Right lobe of liver (tissue), 6 donors: ENCODE measurements at places on chromosomes 16 and 17. TPM values are rescaled to one million over a fixed set of nuclear protein-coding genes. Genes with fewer than 3 reads are reported as not detected.

GRCh38 chr17:13273806-13274205 is 256.0 kb upstream of the ELAC2 start:
- no peaks in the 10 kb centered on the region for H3K36me3 ChIP-seq
- H3K27ac ChIP-seq = no peak overlapping the region
- no peaks in the 10 kb centered on the region for H3K27me3 ChIP-seq
- no peak for DNase-seq

- H3K4me3 ChIP-seq = no peak overlapping the region
- H3K36me3 ChIP-seq = no peaks in the 10 kb centered on the region
- H3K27ac ChIP-seq = no peak overlapping the region
Observed at GRCh38 chr17:70251706-70252105, 82.4 kb downstream of the KCNJ2 start.

DNA sequence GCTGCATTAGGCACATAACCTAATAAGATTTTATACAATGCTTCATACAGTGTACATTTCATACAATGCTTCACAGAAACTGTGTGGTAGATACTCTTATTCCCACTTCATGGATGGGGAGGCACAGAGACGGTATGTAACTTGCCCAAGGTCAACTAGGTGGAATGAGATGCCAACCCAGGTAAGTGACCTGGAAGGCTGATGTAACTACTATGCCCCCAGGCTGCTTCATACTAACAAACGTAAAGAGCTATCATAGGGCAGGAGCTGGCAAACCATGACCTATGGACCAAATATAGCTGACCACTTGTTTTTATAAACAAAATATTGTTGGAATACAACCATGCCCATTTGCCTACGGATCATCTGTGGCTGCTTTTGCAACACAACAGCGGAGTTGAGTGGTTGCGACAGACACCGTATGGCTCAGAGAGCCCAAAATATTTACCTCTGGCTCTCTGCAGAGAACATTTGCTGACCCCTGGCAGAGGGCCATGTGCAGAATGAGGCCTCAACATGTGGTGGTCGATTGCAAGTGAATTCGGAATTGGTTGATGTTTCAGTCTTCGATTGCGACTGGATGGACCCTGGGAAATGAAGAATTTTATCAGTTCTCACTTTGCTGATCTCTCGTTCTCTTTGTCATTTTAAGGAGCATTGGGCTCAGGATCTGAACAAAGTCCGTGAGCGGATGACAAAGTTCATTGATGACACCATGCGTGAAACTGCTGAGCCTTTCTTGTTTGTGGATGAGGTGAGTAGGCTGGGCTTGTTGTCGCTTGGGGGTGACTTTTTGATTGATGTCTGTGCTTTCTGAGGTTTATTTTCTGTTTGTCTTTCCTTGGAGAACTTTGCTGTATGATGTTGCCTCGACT is 109.7 kb downstream of the PLCG2 start:
- H3K4me3 ChIP-seq = no peak overlapping the region
- no peaks in the 10 kb centered on the region for H3K36me3 ChIP-seq
- DNase-seq = peak; percentile 71
- peaks cover 4% of the 10 kb centered on the region for H3K4me1 ChIP-seq
- peak overlapping the region; percentile 94 for H3K27ac ChIP-seq

- no peaks in the 10 kb centered on the region for H3K27me3 ChIP-seq
- H3K4me1 ChIP-seq = no peaks in the 10 kb centered on the region
- no peak overlapping the region for H3K27ac ChIP-seq
- no peak overlapping the region for H3K4me3 ChIP-seq
- no peaks in the 10 kb centered on the region for H3K36me3 ChIP-seq
- no peak for DNase-seq
Observed at GRCh38 chr17:57761887-57762286, 16.8 kb upstream of the CCDC182 start.

DNA sequence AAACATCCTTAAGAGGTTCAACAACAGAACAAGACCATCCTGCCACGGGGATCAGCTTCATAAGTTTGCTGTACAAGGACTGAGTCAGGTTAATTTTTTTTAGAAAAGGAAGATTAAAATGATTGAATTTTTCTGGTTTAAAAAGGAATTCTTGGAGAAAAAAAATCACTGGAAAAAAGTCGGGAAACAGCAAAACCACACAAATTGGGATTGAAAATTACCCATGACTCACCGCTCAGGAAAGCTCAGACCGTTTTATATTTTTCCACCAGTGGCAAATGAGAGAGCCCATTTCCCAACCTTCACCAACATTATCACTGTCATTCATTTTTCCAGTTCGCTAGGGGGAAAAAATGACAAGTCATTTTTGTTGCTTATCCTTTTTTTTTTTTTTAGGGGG is 46.6 kb downstream of the MRM3 start:
- H3K27me3 ChIP-seq = no peaks in the 10 kb centered on the region
- no peak for DNase-seq
- H3K36me3 ChIP-seq = no peaks in the 10 kb centered on the region
- no peaks in the 10 kb centered on the region for H3K4me1 ChIP-seq

DNA sequence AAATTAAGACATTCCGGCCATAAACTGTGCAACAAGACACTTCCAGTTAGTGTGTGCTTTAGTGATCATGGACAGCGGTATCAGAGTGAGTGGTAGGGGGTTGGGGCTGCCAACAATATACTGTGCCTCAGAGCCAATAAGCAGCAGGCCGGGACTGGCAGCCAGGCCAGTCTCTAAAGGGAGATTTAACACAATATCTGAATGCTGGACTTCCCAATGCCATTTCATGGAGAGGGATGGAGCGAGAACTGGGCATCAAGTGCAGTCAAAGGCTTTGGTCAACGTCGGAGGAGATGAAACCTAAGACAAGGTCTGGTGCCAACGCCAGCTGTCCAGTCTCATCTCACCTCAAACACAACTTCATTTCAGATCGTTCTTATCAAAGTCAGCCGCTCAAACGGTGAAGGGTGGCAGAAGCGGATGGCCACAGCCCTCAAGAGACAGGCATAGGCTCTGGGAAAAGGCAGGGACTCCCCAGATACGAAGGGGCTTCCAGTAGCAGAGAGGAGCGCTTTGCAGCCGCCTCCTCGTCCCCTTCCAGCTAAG is 935 bp downstream of the USP32 start:
- peak overlapping the region; percentile 85 for H3K27ac ChIP-seq
- H3K36me3 ChIP-seq = no peaks in the 10 kb centered on the region
- H3K4me1 ChIP-seq = peaks cover 12% of the 10 kb centered on the region
- H3K4me3 ChIP-seq = peak overlapping the region; percentile 82
- H3K27me3 ChIP-seq = no peaks in the 10 kb centered on the region

GRCh38 chr17:47789611-47790561 is 31.7 kb downstream of the OSBPL7 start:
- H3K27me3 ChIP-seq = peaks cover 7% of the 10 kb centered on the region
- H3K27ac ChIP-seq = no peak overlapping the region
- no peak for DNase-seq

GRCh38 chr16:85396879-85397871 is 215.9 kb upstream of the GSE1 start:
- DNase-seq = peak; percentile 44
- H3K4me3 ChIP-seq = no peak overlapping the region
- H3K27me3 ChIP-seq = no peaks in the 10 kb centered on the region
- no peak overlapping the region for H3K27ac ChIP-seq

DNA sequence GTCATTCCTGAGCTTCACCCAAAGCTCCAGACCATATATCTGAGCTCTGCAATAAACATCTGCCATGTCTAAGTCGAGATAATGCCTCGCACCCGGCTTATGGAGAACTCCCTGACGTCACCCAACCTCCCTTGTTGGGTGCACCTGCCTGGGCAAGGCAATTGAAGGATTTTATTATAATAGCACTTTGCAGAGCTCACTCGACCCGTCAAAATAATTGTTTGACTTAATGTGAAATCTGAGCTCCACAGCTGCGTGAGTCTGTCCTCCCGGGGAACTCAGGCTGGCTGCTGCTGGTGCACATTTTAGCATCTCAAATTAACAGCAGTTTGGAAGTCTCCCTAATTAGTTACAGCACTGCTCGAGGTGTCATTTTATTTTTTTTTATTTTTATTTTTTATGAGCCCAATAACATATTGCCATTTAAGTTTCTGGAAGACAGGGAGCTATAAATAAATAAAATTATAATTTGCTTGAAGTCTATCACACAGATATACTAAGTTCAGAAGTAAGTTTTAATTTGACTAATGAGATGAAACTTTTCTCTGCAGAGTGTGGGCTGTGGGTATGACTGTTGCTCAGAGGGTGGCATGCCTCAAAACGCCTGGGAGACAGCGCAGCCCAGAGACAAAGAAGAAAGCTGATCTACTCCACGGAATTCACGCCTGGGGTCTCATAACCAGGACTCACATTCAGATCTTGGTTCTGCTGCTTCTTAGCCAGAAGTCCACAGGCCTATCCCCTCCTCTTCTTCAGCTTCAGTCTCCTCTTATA is 401.4 kb upstream of the C16orf82 start:
- H3K27me3 ChIP-seq = no peaks in the 10 kb centered on the region
- DNase-seq = no peak
- H3K27ac ChIP-seq = no peak overlapping the region
- H3K36me3 ChIP-seq = no peaks in the 10 kb centered on the region
- no peak overlapping the region for H3K4me3 ChIP-seq
- H3K4me1 ChIP-seq = no peaks in the 10 kb centered on the region

- no peaks in the 10 kb centered on the region for H3K27me3 ChIP-seq
- H3K36me3 ChIP-seq = no peaks in the 10 kb centered on the region
- DNase-seq = no peak
- no peak overlapping the region for H3K4me3 ChIP-seq
Observed at GRCh38 chr17:21258593-21258992, 5.4 kb upstream of the NATD1 start.

GRCh38 chr17:49515196-49515770 is 20.2 kb downstream of the NGFR start:
- peak overlapping the region; percentile 64 for H3K27ac ChIP-seq
- no peaks in the 10 kb centered on the region for H3K36me3 ChIP-seq
- peak; percentile 97 for DNase-seq
- peak overlapping the region; percentile 20 for H3K4me3 ChIP-seq

Gene CTRB1
- total RNA-seq = not detected
